RWPE1 (cell line): ENCODE measurements at places on chromosomes 1 and 21.

DNA sequence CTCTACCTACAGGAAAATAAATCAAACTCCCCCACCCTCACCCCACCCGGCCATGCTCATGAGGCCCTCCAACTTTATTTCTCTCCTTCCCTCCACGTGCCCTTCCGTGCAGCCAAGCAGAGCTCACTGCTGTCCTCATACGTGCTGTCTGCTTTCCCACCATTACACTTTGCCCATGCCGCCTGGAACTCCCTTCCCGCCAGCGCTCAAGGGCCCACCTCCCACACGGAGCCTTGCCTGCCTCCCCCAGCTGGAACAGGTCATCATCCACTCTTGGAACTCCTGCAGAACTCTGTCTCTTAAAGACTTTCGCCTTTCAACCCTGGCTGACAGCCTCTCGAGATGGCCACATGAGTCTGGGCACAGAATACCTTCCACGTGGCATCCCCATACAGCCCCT is 42.4 kb downstream of the GLIS1 start:
- no peak for DNase-seq

- DNase-seq, result peak; percentile 76
These were observed 3.4 kb upstream of the LAMB3 start for GRCh38 chr1:209655411-209656231.

DNA sequence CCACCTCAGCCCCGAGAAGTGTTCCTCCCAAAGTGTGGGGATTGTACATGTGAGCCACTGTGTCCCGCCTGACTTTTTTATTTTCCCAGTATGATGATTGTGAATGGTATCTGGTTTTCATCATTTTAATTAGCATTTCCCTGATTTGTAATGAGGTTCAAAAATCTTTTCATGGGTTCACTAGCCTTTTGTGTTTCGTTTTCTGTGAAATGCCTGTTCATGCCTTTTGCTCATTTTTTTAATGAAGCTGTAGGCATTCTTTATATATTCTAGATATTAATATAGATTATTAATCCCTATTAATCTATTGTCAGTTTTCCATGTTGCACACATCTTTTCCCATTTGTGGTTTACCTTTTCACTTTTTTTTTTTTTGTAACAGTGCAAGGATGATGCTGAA is 20.5 kb downstream of the DAP3 start:
- no peak for DNase-seq

GRCh38 chr1:25675729-25676476 is 59.3 kb downstream of the MAN1C1 start:
- DNase-seq, result no peak

- no peak for DNase-seq
These were observed 938.1 kb downstream of the TTLL7 start for GRCh38 chr1:83060651-83061390.

GRCh38 chr21:27703791-27704190 is 736.9 kb upstream of the ADAMTS5 start:
- DNase-seq, result no peak

GRCh38 chr1:30731806-30732276 is 8.5 kb upstream of the MATN1 start:
- no peak for DNase-seq

DNA sequence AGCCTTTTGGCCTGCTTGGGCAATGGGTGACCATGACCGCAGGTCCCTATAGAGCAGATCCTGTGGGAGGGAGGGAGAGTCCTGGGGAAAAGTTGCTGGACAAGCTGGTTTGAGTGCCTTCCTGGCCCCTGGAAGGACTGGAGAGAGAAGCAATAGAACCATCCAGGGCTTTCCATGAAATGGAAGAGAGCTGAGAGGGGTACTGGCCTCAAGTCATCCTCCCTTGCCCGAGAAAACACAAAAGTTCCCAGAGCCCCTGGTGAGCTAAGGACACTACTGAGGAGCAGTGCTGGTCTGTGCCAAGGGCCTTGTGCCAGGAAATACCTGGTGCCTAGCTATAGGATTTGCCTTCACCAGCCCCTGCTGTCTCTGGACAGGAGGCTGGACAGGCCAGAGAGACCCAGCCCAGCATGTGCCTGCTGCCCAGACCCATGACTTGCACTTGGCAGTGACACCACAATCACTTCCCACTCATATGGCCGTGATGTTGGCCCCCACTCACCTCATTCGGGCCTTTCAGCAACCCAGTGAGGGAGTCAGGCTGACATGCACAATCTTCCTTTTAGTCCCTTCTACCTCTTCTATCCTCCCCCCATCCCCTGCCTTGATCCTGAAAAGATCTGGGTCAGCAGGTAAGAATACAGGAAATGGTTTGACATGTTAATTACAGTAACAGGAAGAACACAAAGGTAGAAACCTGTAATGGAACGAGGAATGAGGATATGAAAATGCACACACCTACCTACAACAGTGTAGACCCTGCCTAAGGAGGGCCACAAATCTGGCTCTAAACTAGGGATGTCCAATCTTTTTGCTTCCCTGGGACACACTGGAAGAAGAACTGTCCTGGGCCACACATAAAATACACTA is 7.0 kb downstream of the SH3BP5L start:
- DNase-seq, result no peak

DNA sequence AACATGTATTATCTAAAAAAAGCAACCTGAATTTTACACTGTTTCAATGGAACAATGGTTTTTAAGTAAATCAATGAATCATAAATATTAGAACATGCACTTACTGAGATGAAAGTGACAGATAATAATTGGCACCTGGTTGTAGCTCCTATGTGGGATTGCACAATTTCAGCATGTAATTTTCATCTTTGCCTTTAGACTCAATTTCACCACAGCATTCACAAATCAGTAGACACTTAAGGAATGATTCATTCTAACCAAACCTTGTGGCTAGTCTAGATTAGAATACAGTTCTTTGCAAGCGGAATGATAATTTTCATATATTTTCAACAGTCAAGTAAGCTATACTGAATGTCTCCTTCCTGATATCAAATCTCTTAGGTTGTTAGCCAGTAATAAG is 853.4 kb downstream of the KCNT2 start:
- DNase-seq, result peak; percentile 27

- no peak for DNase-seq
These were observed 62.1 kb downstream of the PCNT start for GRCh38 chr21:46385846-46386733.

GRCh38 chr21:42013376-42013775 is 3.2 kb upstream of the ZBTB21 start:
- DNase-seq, result no peak
